ENCODE measurements at places on chromosomes 5 and 9.

DNA sequence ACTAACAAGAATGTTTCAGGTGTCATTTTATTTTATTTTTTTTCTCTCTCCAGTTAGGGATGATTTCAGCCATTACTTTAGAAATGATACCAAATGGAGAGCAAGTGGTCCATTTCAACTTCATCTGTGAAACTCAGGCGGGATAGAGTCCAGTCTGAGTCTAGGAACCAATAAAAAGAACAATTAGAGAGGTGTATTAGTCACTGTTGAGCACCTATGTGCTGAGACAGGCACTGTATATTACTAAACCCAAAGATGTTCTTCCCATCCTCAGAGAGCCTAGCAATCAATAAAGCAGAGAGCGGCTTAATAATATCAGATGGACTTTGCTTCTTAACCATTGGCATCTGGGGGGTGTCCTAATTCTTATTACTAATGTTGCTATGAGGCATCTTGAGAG, 410.3 kb upstream of the SLC24A2 start:
- DNase-seq: no peak

DNA sequence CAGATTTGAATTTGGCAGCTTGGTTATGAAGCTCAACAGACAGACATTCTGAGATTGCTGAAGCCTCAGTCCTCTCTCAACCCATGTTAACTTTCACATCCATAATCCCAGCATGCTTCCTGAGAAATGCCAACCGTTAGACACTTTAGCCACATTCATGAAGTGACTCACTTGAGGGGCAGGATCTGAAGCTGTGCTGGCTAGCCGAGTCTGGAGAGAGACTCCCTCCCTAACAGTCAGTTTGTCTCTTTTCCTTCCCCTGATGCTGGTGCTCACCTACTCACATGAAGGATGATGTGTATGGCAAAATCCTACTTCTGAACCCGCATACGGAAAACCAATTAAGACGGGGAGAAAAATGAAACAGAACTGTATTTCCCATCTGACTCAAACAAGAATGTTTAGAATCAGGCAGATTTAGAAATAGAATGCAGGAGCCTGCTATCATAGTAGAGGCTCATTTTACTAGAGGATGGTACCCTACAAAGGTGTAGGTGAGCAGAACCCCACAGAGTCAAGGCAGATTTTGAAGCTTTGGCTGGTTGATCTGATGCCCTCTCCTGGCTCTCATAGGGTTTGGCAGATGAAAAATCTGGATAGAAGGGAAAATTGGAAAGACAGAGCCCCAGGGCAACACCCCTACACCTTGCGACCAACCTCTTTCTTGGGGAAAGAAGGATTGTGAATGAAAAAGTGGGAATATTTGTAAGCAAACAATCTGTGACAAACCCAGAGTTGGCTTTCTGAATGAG, 150.9 kb upstream of the LHFPL2 start:
- no peak for DNase-seq

DNA sequence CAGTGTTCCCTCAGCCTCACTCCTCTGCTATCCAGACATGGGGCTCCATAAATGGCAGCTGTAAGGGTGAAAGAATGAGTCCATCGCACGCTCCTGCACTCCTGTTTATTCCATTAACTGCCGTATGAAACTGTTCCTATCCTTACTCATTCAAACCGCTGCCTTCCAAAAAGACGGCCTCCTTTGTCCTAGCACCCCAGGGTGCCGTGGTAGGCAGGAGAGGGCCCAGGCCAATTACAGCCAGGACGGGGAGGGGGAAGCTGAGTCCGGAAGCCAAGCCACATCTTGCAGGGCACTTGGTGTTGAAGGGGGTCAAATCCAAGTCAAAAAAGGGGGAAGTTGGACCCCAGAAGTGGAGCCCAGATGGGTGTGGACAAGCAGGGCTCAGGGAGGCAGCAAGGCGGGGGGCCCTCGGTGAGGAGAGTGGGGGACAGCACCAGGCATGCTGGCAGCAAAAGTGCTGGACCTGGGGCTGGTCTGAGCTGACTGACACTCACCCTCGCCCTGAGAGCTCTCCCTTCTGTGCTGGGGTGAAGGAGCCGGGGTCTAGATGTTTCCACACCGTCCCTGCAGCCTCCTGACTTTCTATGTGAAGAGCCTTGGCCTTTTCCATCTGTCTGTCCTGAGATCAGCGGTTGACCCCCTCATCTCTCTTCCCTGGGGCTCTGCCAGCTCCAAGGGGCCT, 63.3 kb downstream of the COL23A1 start:
- DNase-seq: no peak

- no peak for DNase-seq
Measured at GRCh38 chr9:14021871-14022525, 291.9 kb downstream of the NFIB start.

GRCh38 chr5:171420431-171421241, 1.2 kb downstream of the FGF18 start:
- DNase-seq: no peak

DNA sequence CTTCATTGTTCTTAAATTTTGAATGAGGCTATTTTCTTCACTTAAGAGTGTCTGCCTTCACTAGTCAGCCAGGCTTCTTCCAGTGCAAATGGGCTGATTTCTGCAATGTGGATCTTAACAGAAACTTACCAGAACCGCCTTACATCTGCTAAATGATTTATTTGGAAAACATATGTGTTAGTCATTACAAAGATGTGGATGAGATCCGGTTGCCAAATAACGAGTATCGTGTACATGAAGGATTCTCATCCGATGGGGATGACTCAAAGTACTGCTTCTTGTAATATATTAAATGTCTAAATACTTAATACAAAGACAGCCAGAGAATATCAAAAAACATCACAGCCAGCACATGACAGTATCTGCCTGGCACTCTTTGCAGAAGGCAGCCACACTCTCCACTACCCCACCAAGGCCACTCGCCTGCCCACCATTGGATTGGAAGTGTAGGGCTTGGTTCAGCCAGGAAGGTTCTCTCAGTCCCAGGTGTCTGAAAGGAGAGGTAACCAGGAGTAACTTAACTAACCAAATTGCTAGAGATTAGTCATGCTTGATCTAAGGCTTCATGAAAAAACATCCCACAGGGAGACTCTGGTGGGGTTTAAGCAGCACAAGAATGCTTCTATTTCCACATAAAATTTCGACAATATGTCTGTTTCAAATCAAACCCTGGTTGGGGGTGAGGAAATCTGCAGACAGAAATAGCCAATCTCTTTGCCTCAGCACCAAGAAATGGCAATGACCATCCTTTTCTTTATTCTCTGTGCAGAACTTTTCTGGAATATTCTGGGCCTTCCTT, 174.8 kb downstream of the GADD45G start:
- DNase-seq: no peak

- no peak for DNase-seq
Measured at GRCh38 chr5:124660229-124661093, 86.0 kb downstream of the ZNF608 start.

DNA sequence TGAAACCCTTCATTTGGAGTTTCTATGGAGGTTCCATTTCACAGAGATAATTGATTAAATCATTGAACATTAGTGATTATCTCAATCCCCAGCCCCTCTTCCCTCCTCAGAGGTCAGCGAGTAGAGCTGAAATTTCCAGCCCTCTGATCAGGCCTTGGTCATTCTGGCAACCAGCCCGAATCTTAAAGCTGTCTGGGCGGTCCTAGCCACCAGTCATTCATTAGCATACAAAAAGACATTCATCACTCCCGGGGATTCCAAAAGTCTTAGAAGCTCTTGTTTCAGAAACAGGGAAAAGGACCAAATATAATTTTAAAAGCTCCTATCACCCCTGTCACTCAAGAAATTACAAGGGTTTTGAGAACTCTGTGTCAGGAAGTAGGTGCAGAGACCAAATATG, 41.3 kb downstream of the ZNF474 start:
- DNase-seq: no peak

DNA sequence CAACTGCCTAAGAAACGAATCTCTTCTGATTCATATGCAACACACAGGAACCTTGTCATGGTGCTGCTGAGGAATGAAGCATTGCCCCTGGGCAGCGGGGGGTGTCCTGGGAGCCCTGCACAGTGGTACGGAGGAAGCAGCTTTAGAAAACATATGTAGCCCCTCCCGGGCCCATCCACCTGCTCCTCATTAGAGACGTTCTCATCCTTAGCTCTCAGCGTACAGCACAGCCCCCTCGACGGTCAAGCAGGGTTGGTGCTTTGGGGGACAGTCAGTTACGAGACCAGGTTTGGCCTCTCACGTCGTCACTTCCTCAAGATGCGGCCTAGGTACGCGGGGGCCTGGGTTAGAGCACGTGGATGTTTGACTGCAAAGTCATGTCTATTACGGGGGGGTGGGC, 28.4 kb upstream of the LAMC3 start:
- no peak for DNase-seq

GRCh38 chr5:51201024-51201423, 182.2 kb upstream of the ISL1 start:
- no peak for DNase-seq

DNA sequence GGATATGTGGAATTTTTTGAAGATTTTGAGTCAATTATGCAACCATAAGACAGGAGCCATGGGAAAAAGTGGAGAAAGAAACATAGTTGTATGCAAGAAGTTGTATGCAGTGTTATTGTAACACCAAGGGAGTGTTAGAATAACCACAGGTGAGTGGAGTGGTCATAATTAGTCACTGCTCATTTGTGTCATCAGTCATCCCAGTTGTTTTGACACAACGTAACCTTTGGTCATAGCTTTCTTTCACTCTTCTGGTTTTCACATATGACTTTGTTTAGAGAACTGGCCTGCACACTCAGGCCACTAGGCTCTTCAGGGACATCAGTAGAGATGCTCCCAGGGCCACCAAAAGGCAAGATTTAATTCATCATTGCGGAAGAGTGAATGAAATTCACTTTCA, 158.7 kb upstream of the HMHB1 start:
- DNase-seq: no peak

DNA sequence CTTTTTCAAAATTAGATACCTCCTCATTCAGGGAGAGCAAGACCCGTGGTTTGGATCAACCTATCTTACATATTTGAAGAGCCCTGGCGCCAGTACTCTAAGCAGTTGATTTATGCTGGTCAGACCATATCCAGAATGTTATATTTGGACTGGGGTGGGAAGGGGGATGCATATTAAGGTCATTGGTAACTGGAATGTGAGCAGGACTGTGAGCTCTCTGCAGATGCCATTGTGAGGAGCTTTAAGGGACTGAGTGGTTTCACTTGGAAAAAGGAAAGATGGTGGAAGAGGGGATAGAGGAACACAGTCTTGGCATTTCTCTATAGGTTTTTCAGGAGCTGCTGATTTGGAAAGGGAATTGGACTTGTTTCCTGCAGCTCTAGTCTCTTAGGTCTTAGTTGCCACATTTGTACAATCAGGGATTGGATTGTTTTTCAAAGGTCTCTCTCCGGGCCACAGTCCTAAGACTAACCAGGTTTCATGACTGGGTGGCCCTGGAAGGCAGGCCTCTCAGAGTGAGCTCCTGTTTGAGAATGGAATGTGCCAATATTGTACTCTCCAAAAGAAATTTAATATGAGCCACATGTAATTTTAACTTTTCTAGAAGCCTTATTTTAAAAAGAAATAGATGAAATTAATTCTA, 25.8 kb upstream of the F2R start:
- DNase-seq: no peak

- DNase-seq: no peak
Measured at GRCh38 chr5:99005506-99005905, 76.7 kb upstream of the CHD1 start.

- no peak for DNase-seq
Measured at GRCh38 chr5:113061846-113062780, 85.5 kb downstream of the DCP2 start.

GRCh38 chr5:54643685-54644106, 126.1 kb downstream of the SNX18 start:
- no peak for DNase-seq

DNA sequence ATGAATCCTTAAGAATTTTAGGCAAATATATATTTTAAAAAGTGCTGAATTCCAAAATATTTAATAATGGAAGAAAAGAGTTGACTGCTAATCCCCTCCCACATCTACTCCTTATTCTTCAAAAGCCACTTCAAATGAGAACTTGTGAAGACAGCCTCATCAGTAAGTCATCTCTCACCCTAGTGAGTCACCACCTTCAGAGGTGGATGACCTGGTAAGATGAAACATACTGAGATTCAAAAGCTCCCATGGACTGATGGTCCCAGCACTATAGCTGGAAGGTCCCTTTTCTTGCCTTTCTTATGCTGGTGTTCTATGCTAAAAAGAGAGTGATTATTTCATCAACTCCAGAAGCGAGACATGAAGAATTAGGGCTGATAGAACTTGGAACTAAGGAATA, 37.8 kb upstream of the SPDL1 start:
- DNase-seq: no peak

DNA sequence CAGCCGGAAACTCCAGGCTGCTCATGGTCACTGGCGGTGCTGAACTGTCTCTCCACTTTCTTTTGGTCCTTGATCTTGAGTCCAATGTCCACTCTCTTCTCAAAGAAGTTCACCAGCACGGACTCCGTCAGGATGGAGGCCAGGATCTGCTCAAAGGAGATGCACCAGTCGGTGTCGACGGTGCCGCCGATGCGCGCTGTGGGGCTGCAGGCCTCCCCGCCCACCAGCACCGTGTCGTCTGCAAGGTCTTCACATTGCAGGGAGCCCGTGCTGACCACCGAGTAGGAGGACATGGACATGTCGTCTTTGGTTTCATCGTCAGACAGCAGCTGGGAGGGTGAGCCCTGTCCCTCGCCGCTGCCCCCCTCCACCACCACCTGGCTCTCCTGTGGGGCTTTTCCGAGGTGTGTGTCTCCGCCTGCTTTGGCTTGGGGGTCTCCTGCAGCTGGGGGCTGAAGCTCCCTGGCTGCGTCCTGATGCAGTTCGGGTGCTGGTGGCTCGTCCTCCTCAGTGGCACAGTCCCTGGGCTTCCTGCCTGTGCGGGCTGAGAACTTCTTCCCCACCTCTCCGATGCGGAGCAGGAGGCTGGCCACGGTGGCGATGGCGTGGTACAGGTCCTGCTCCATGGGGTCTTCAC, 5.0 kb upstream of the MRNIP start:
- DNase-seq: no peak

GRCh38 chr5:9920697-9921096, 290.5 kb upstream of the TAS2R1 start:
- no peak for DNase-seq

- no peak for DNase-seq
Measured at GRCh38 chr9:5917888-5918287, 27.2 kb downstream of the MLANA start.

GRCh38 chr9:93301911-93302541, 118.1 kb downstream of the WNK2 start:
- peak; percentile 79 for DNase-seq

DNA sequence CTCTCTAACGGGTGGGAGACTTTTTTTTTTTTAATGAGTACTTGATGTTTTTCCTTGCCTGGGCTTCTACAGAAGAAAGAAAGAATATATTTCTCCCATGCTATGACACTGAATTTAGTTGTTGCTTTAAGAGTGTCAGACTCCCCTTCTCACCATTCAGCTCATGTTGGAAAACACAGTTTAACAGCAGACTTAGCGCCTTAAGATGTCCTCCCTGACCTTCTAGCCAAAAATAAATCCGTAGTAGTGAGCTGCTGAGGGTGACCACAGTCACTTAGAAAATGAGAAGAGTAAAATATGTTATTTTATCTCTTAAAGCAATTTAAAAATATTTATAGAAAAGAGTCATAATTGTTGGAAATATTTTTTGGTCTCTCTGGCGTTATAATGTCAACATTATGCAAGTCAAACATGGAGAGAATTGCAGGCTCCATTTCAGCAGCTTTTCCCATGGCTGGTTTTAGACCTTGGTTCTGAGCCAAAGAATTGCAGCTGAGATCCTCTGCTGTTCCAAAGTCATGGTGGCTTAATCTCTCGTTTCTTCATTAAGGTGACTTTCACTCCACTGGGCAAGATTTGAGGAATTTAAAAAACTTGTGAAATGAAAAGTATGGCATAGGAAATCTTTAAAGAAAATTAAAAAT, 143.5 kb downstream of the GHR start:
- no peak for DNase-seq

GRCh38 chr5:5751498-5751897, 329.0 kb downstream of the ICE1 start:
- no peak for DNase-seq

Measured in lower leg skin (tissue), 4 donors.